Hematopoietic multipotent progenitor cell treated with erythropoietin and hydrocortisone succinate and interleukin-3 and kit ligand, for 8 days (in vitro differentiated cells): ENCODE measurements at places on chromosomes 1 and 21.

GRCh38 chr1:245467804-245468203, 313.0 kb downstream of the KIF26B start:
- DNase-seq: no peak

DNA sequence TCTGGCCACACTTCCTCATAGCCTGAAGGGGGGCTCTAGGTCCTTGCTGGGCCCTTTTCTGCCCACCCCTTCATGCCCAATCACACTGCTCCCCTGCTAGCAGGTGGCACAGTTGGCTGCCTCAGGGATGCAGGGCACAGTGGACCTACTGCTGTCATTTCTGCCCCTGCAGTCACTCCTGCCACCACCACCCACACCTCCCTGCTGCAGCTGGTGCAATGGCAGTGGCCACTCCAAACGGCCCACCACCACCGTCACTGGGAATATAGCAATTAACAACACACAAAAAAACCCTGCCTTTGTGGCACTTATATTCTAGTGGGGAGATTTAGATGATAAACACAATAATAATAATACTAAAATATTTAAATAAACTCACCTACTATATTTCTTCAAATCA, 162.4 kb upstream of the DUSP10 start:
- no peak for DNase-seq

DNA sequence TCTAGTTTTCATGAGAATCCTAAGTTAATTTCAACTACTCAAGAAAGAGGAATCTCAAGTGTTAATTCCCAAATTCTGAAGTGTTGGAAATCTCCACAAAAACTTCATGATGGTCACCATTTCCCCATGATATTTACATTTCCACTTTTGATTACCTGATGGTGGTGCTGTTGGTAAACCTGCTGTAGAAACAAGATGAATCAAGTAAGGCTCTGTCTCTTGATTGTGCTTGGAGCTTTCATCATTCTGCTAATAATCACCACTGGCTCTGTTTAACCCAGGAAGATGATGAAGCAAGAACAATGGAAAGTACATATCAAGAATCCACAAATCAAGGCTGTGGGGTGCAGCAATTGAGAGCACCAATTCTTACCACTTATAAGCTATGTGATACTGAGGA, 77.8 kb downstream of the C4BPA start:
- DNase-seq: peak; percentile 9

DNA sequence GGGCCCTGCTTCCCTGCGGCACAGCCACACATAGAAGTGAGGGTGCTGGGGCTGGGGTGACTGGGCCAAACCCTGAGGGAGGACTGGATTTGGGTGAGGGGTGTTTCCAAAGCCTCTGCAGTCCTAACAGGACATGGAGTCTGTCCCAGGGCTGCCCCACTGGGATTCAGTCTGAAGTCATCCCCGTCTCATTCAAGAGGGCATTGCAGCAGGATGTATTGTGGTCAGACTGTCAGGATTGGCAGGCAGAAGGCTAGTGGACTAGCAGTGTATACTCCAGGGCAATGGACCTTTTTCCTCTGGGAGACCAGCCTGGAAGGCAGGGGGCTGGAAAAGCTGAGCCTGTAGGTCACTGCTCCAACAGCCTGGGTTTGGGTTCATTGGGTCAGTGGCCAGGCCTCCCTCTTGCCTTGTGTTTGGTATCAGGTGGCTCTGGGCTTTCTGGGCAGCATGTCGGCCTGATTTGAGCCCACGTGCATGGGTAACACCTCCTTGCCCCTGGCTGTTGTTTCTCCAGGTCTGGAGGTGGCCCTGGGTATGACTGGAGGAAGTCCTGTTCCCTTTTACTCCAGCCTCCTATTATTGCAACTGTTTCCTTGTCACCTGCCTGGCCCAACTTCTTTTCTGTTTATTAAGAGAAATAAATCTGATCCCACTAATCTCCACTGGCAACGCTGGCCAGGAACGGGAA, 41.0 kb upstream of the SYNC start:
- DNase-seq: no peak

DNA sequence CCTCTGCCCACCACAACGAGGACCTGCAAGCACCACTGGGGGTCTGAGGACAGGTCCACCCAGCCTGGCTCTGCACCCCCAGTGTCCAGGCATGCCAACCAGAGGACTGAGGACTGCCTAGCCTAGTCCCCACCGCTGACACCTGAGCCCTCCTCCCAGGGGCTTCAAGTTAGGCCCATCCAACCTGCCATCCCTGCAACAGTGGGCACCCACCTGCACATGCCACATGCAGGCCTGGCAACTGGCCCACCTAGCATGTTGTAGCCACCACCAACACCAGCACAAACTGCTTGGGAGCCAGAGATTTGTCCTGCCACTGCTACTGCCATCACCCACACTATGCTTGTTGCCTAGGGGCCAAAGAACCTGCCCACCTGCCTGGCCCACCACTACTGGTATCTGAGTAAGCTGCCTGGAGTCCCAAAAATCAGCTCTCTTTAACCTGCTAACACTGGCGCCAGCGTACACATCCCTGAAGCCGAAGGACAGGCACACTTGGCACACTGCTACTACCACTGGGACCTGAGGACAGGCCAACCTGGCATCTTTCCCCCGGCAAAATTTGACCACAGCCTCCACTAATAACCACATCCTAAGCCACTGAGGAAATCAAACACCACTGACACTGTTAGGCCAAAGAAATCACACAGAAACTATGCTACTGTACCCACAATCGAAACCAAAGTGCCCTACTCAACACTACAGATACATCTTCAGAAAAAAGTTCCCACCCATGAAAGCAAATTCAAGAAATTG, 61.5 kb downstream of the PSMG1 start:
- DNase-seq: no peak

DNA sequence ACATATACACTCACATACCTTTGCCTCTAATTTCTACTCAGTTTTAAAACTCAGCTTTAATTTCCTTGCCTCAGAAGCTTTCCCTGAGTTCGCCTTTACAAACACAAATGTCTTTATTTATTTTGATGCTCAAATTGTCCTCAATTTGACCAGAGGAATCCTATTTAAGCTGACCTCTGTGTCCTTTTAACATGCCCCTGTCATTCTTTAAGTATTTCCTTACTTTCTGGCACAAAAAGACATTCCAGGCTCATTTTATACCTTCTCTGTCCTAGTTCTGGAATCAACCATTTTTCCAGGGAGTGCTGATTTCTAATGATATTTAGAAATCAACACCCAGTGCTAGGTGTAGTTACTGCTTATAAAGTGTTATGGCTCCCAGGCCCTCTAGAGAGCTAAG, 82.5 kb downstream of the OSBPL9 start:
- no peak for DNase-seq

DNA sequence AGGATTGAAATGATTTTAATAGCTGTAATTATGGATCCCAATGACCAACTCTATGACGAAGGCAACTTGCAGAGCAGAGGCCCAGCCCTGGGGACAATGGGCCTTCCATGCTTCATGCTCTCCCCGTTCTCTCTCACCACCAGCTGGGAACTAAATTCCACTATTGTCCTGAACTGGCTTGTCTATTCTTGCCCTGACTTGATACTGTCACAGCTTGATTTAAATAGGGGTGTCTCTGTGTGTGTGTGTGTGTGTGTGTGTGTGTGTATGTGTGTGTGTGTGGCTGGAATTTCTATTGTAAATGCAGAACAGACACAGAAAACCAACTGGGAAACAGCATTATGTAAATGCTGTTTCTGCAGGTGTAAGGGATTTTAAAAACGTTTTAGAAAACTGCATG, 57.0 kb downstream of the SLC22A15 start:
- DNase-seq: no peak

GRCh38 chr1:229897501-229897900, 169.5 kb upstream of the GALNT2 start:
- DNase-seq: no peak
